Activated naive CD4-positive, alpha-beta T cell treated with anti-CD3 and anti-CD28 coated beads, Interleukin-2, amount 50 U/mL, for 16 hours (primary cell): ENCODE measurements at places on chromosomes 7 and 10.

DNA sequence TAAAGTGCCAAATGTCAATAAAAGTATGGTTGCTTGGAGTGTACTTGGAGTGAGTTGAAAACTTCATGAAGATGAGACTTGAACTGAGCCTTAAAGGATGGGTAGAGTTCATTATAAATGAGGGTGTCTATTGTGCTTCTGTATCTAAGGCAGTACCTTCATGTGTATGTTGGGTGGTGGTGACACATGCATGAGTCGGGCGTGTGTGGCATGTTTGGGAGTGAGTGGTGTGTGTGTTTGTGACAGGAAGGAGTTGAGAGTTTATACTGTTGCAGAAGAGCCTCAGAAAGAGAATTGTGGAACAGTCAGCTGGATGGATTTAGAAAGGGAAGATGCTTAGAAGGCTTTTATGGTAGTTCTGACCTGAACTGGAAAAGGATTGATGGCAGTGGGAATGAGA is 6.0 kb upstream of the ZRANB1 start:
- no peak for DNase-seq

GRCh38 chr7:116610721-116611120 is 61.3 kb upstream of the MET start:
- DNase-seq: no peak

- no peak for DNase-seq
Observed at GRCh38 chr7:140245611-140246105, 68.9 kb upstream of the KDM7A start.

DNA sequence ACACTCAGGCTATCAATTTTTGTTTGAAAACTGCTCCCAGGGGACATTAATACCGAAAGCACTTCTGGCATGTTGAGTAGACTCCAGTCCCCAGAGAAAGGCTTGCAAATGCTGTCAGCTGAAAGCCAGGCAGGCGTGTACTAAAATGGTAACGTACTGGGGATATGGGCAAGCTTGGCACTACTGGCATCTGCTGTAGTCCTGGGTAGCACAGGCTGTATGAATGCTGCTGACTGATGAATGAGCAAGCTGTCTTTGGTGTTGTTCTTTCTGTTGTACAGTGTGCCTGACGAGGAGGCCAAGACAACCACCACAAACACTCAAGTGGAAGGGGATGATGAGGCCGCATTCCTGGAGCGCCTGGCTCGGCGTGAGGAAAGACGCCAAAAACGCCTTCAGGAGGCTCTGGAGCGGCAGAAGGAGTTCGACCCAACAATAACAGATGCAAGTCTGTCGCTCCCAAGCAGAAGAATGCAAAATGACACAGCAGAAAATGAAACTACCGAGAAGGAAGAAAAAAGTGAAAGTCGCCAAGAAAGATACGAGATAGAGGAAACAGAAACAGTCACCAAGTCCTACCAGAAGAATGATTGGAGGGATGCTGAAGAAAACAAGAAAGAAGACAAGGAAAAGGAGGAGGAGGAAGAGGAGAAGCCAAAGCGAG is 53.5 kb upstream of the AGBL3 start:
- no peak for DNase-seq

DNA sequence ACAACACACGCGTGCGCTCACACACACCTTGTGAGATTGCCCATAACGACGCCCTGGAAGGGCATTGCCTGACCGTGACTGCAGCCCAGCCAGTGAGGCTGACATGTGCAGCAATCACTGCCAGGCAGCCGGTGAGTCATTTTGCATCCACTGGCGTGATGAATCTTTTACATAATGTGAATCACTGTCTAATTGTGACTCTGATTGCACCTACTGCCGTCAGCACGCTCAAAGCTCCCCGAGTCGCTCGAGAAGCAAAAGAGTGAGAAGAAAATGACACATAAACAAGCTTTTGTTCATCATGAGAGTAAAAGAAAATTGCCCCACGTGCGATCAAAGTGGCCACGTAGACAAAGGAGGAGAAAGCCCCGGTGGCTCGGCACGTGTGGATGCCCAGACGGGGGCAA is 117.4 kb upstream of the PFKP start:
- peak; percentile 53 for DNase-seq

GRCh38 chr7:84339306-84339705 is 144.7 kb upstream of the SEMA3A start:
- DNase-seq: no peak

- DNase-seq: no peak
Observed at GRCh38 chr10:101950213-101950612, 105.8 kb downstream of the ARMH3 start.

DNA sequence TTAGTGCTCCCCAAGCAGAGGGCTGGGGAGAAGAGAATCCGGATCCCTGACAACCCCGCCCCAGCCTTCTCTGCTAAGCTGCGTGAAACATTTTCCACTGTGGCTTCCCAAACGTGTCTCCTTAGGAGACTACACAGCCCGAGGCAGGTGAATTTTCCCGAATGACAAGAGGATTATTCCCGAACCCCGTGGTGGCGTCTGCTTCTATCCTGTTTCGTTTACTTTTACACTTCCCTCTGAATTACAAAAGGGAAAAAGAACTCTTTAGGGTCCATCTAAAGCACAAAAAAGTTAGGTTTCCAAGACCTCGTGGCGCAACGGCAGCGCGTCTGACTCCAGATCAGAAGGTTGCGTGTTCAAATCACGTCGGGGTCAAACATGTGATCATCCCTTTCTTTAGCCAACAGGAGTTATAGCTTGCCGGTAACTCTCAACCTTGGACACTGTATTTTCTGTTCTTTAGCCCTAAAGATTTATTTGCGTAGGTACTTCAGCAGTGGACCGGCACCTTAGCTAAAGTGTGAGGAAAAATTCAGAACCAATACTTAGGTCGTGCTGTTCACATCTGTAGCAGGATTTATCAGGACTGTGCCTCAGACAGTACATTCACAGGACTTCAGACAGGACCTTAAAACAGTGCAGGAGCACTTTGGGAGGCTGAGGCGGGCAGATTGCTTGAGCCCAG is 3.2 kb upstream of the ZNF789 start:
- no peak for DNase-seq

DNA sequence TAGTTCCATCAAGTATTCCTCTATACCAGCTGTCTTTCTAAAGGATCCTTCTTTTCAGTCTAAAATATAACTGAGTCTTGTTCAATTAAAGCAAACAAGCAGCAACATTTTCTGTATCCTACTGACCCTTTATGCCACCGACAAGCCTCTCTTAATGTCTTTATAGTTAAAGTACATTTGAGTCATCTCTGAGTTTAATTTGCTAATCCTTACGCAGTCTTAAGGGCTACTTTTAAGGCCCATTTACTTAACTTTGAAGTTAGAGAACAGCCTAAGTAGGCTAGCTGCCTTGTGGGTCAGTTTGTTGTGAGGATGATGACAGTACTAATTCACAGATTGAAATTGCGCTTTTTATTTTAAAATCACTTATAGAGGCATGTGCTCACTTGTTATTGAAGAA is 265.5 kb upstream of the FERD3L start:
- DNase-seq: no peak

DNA sequence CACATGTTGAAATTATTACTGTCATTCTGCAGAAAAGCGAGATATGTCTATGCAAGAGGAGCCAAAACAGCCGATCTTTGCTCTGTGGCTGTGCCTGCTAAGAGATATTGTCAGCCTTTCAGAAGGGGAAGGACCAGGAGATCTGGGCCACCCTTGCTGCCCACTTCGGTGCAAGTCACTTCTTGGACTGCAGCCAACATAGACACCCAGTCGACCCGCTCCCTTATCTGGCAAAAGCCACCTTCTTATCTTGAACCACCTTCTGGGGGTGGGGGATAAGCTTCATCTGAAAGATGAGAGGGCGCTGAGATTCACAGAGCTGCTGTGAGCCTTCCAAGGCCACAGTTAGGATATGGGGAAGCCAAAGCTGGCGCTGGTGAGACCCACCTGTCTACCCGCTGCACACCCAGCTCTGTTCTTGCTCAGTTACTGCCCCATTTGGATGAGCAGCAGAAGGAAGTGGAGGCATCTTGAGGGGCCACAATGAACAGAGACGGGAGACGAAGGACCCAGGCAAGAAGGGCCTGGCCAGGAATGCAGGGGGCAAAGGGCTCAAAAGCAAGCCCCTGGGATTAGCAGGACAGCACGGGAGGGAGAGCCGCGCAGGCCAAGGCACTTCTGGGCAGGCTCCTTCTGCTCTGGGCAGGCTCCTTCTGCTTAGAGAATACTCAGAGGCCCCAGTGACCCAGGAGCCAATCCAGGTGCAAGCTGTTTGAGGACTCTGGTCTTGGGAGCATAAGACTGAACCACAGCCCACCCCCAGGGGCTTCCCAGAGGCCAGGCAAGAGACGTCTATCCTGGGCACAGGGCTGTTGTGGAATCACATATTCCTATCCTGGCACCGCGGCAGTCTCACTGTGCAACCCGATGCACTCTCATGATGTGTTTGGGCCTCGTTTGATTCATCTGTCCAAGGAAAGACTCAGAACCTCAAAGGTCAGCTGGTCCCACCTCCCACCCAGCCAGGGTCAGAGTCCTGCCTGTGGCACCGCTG is 38.4 kb upstream of the NPFFR1 start:
- no peak for DNase-seq

DNA sequence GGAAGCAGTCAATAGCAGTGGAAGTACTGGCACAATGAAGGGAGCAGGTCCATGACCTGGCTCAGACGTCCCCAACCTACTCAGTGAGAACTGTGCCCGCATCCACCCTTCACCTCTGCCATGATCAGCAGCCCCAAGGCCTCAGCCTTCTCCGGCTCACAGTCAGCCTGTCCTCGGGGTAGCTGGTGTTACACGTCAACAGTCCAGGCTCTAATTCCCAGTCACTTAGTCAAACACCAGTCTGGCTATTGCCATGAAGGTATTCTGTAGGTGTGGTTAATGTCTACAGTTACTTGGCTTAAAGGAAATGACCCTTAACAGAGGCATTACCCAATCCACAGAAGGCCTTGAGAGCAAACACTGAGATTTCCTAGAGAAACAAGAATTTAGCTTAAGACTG is 49.1 kb downstream of the GRB10 start:
- no peak for DNase-seq

GRCh38 chr10:21432266-21432665 is 93.2 kb downstream of the SKIDA1 start:
- no peak for DNase-seq

GRCh38 chr10:67883710-67884312 is 645 bp upstream of the SIRT1 start:
- DNase-seq: no peak

DNA sequence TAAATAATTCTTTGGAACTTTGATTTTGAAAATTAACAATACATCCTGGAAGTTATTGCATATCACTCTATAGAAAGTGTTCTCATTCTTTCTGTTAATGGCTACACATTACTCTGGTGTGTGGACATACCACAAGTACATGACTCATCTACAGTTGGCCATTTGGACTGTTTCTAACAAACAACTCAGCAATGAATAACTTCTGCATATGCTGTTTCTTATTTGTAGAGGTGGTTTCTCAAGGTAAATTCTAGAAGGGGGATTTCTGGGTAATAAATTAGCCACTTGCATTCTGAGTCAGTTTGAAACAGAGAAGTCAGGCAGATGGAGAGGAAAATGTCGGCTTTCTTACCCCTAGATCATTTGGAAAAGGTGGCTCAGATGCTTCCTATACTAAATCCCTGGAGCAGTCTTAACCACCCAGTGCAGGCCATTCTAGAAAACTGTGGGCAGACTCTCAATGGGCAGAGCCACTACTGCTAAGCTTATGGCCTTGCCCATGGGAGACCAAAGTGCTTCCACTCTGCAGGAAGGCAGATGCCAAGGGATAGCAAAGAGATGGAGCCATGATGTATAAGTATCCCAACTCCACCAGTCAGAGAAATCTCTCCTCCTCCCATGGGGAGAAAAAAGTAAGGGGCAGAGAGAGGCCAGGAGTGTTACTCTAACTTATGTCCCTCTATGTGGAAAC is 194.0 kb upstream of the PLPP4 start:
- DNase-seq: no peak

GRCh38 chr7:30594048-30594539 is 584 bp upstream of the GARS1 start:
- DNase-seq: peak; percentile 36

GRCh38 chr10:86163522-86164173 is 202.9 kb downstream of the GRID1 start:
- no peak for DNase-seq

DNA sequence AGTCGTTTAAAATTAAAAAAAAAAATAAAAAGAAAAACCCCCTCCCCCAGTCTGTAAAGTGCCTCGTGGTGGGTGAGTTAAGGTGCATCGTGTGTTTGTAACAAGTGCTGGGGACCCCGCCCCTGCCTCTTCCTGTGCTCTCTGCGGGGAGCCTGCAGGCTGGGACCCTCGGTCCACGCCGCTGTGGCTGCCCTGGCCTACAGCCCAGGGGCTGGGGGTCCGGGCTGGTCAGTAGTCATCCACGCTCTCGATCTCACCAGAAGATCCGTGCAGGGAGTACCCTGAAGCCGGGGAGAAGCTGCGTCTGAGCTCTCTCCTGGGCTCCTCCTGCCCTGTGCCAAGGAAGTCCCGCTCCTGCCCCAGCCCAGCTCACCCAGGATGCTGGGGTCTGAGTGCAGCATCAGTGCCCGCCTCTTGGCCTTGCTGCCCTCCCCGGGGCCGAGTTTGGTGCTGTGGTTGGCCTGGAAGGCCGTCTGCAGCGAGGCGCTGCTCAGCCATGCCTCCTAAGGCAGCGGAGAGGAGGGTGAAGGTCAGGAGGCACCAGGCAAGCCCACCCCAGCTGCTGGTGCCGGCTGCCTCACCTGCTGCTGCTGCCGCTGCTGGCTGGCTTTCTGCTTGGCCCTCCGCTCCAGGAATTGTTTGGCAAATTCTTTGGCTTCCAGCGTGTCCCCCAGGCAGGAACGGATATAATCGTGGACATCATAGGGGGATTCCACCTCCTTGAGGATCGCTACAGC is 8.1 kb downstream of the GNB2 start:
- DNase-seq: no peak

DNA sequence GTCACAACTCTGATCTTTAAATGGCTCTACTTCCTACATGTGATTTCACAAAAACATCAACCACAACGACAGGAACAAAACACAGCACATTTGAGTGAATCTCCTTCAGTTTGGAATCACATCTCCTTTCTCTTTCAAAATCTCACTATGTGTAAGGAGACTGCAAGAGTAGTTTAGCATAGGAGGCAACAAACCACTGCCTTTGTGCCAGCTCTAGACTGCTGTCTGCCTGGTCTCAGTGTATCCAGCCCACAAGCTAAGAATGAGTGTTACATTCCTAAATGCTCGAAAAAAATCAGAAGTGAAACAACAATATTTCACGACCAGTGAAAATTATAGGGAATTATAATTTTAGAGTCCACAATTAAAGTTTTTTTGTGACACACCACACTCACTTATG is 217.0 kb upstream of the STEAP4 start:
- DNase-seq: no peak

DNA sequence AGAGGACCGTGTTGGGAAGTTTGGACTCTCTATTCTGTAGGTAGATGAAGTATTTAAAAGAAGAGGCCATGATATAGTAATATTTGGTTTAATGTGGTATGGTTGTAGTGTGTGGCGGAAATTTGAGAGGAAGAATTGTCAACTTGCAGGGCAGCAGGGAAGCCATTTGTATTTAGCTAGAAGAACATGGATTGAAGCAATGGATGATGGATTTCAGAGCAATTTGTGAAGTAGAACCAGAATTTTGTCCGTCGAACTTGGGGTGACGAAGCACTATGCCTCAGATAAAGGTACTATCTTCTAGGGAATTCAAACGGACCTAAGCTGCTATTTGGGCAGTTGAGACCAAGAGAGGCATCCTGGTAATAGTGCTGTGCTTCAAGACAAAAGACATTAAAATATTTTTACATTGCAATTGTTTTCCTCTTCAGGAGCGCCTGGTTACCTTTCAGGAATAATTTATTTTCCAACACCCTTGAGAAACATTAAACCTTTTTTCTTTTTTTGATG is 615 bp upstream of the WBP1L start:
- no peak for DNase-seq
